Smooth muscle cell of bladder (primary cell): ENCODE measurements at places on chromosomes 5 and 9. TPM values are rescaled to one million over a fixed set of nuclear protein-coding genes. Genes with fewer than 3 reads are reported as not detected.

MVB12B gene
- 2.0 and 2.3 TPM in 2 replicates for total RNA-seq

LCN15 gene
- total RNA-seq: not detected in 2 replicates

SV2C gene
- not detected in 2 replicates for total RNA-seq

SPATA31C1 gene
- not detected in 2 replicates for total RNA-seq

HK3 gene
- total RNA-seq: not detected in 2 replicates

ANKRD31 gene
- total RNA-seq: 0.09 and 0.14 TPM in 2 replicates

SPAG8 gene
- 0.71 and 1.2 TPM in 2 replicates for total RNA-seq

PCDHB12 gene
- total RNA-seq: 0.09 and 0.43 TPM in 2 replicates

SH2D3C gene
- under 0.01 and 0.37 TPM in 2 replicates for total RNA-seq

MEGF10 gene
- total RNA-seq: 0.14 TPM in 1 of 2 replicates, not detected in the other

ARL14EPL gene
- total RNA-seq: 0.18 TPM in 1 of 2 replicates, not detected in the other

MYMK gene
- not detected in 2 replicates for total RNA-seq

C9orf153 gene
- 0.18 and 0.43 TPM in 2 replicates for total RNA-seq

PCDHA3 gene
- 0.14 and 0.28 TPM in 2 replicates for total RNA-seq

FGF18 gene
- not detected in 2 replicates for total RNA-seq

ATP10B gene
- total RNA-seq: 0.14 TPM in 1 of 2 replicates, not detected in the other

APBA1 gene
- 3.6 and 7.1 TPM in 2 replicates for total RNA-seq

DDX31 gene
- 7.1 and 10.4 TPM in 2 replicates for total RNA-seq

C9 gene
- 0.18 TPM in 1 of 2 replicates, not detected in the other for total RNA-seq

FOXI1 gene
- not detected in 2 replicates for total RNA-seq

SLC45A2 gene
- total RNA-seq: 0.14 and 0.18 TPM in 2 replicates

GPR150 gene
- 0.28 TPM in 2 replicates for total RNA-seq

ARHGEF37 gene
- total RNA-seq: 0.57 and 2.4 TPM in 2 replicates

FBP1 gene
- total RNA-seq: not detected in 2 replicates

SOX30 gene
- total RNA-seq: not detected in 2 replicates

ADAMTS2 gene
- 44.2 and 68.5 TPM in 2 replicates for total RNA-seq

PCDHB10 gene
- total RNA-seq: 0.28 and 0.71 TPM in 2 replicates

GTF2H2 gene
- 11.0 and 24.3 TPM in 2 replicates for total RNA-seq

PCDHA8 gene
- total RNA-seq: under 0.01 and 0.09 TPM in 2 replicates

IL33 gene
- total RNA-seq: 173 and 202 TPM in 2 replicates

OR1K1 gene
- not detected in 2 replicates for total RNA-seq

TMC1 gene
- 0.18 and 0.43 TPM in 2 replicates for total RNA-seq

PTGS1 gene
- 52.2 and 54.6 TPM in 2 replicates for total RNA-seq

GALNT12 gene
- total RNA-seq: 60.0 and 76.2 TPM in 2 replicates

C9orf40 gene
- total RNA-seq: 1.3 and 1.7 TPM in 2 replicates

COL5A1 gene
- total RNA-seq: 247 and 350 TPM in 2 replicates

SUSD3 gene
- total RNA-seq: 1.1 and 1.6 TPM in 2 replicates

CD180 gene
- 0.14 TPM in 1 of 2 replicates, not detected in the other for total RNA-seq

SHC3 gene
- 21.6 and 24.0 TPM in 2 replicates for total RNA-seq

LRRTM2 gene
- 0.18 and 0.57 TPM in 2 replicates for total RNA-seq

CCL28 gene
- 0.43 and 1.5 TPM in 2 replicates for total RNA-seq

ANKRD33B gene
- 5.5 and 8.4 TPM in 2 replicates for total RNA-seq

TMEM171 gene
- total RNA-seq: 0.46 and 1.1 TPM in 2 replicates

OR1N1 gene
- total RNA-seq: not detected in 2 replicates

N4BP3 gene
- total RNA-seq: 0.71 and 0.83 TPM in 2 replicates

ZMYND19 gene
- 12.5 and 17.9 TPM in 2 replicates for total RNA-seq

PCDHA12 gene
- under 0.01 and 0.09 TPM in 2 replicates for total RNA-seq

PCDHGB1 gene
- 2.3 and 3.3 TPM in 2 replicates for total RNA-seq

ADCY2 gene
- total RNA-seq: 0.14 and 0.65 TPM in 2 replicates

PRR16 gene
- 4.0 and 4.2 TPM in 2 replicates for total RNA-seq

PCDHB14 gene
- total RNA-seq: 0.46 and 0.85 TPM in 2 replicates
